Activated T-helper 1 cell treated with anti-CD3 and anti-CD28 coated beads, Interleukin-2, amount 50 U/mL, for 16 hours (primary cell): ENCODE measurements at places on chromosomes 5 and 9.
A peak's percentile ranks its signal among the peaks of the same experiment; 100 is the strongest.

DNA sequence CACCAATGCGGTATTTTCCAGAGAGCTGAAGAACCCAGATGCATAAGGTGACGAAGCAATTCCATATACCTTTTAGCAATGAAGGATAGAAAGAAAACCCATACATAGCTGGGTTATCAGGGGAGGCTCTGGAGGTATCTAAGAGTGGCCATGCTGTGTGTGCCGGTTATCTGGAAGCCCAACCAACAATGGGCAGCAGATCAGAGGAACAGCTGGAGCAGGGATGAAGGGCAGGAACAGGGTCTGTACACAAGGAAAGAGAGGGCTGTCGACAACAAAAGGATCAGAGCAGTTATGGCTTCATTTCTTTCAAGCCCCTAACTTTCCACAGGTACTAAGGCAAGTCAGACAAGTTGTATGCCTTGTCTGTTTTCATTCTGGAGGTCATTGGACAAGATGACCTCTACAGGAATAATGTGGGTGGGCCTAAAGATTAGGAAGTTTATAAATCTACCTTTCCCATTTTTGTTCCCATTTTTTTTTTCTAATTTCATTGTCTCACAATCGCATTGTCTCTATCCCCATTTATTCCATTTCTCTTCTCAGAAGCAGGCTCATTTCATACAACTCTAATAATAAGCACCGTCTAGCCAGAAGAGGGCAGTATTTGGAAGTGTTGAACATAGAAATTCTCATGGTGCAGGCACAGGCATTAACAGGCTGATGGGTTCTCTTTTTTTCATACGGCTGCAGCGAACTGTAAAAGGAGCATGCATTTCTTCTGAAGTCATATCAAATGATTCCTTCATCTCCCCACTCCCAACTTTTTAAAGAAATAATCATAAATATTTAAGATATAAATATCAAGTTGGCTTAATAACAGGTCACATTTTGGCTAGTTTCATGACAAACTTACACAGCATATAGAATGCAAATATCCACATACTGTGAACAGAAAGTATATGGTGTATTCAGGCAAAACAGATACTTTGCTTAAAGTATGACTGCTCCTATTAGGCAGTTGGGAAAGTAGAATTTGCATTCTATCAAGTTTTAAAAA lies 63.5 kb downstream of the ZNF474 start:
- no peak for DNase-seq

- no peak for DNase-seq
These were observed 36.8 kb downstream of the NDST1 start for GRCh38 chr5:150544611-150545219.

GRCh38 chr5:4387290-4387689 lies 752.8 kb upstream of the ADAMTS16 start:
- no peak for DNase-seq

GRCh38 chr5:14028938-14029584 lies 84.6 kb upstream of the DNAH5 start:
- DNase-seq, result no peak

GRCh38 chr9:16637218-16637617 lies 233.3 kb downstream of the BNC2 start:
- DNase-seq, result no peak

GRCh38 chr9:133968428-133968827 lies 23.7 kb downstream of the VAV2 start:
- no peak for DNase-seq

GRCh38 chr5:37892586-37892985 lies 52.7 kb upstream of the GDNF start:
- DNase-seq, result no peak

GRCh38 chr9:132486706-132487350 lies 76.8 kb downstream of the CFAP77 start:
- no peak for DNase-seq

- no peak for DNase-seq
These were observed 36.1 kb downstream of the MRPL36 start for GRCh38 chr5:1763548-1763911.

- no peak for DNase-seq
These were observed 130.2 kb downstream of the GHR start for GRCh38 chr5:42553461-42553860.

DNA sequence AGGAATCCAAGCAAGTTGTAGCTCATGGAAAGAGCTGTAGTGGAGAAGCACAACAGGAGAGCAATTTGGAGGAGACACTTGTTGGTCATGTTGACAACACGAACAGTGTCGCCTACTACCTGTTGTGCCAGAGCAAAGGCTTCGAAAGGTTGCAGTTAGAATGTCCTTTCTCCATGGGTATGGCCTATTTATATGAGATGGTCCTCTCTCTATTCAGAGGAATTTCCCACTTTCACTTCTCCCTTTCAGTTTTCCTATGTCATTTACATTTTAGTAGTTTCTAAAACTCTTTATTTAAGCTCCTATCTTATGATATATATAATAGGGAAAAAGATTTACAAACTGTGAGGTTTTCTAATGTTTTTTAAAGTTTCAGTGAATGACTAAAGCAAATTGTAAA lies at the start of gene IFNB1:
TSS of gene IFNB1 (minus strand) at position 162 of the 400 bp plus-strand sequence. CDS start at position 89, 73 bp downstream.
- DNase-seq, result no peak

GRCh38 chr5:33997331-33997983 lies 10.4 kb downstream of the AMACR start:
- no peak for DNase-seq

- no peak for DNase-seq
These were observed 66.9 kb upstream of the FNIP1 start for GRCh38 chr5:131863700-131864099.

DNA sequence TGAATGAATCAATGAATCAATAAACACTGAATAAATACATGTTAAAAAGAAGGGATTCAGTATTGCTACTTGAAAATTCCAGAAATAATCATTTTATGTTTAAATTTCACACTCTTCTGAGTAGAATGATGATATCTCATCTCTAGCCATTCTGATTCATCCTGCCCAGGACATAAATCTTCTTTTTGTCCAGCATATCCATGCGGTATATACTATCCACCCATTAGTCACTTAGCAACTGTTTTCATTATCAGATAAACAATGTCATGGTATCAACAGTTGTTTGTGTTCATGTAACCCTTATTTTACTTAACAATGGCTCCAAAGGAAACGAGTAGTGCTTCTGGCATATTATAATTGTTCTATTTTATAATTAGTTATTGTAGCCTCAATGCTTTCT lies 432.4 kb upstream of the SMC2 start:
- DNase-seq, result no peak

- DNase-seq, result no peak
These were observed 12.0 kb downstream of the NDST1 start for GRCh38 chr5:150519978-150520377.

DNA sequence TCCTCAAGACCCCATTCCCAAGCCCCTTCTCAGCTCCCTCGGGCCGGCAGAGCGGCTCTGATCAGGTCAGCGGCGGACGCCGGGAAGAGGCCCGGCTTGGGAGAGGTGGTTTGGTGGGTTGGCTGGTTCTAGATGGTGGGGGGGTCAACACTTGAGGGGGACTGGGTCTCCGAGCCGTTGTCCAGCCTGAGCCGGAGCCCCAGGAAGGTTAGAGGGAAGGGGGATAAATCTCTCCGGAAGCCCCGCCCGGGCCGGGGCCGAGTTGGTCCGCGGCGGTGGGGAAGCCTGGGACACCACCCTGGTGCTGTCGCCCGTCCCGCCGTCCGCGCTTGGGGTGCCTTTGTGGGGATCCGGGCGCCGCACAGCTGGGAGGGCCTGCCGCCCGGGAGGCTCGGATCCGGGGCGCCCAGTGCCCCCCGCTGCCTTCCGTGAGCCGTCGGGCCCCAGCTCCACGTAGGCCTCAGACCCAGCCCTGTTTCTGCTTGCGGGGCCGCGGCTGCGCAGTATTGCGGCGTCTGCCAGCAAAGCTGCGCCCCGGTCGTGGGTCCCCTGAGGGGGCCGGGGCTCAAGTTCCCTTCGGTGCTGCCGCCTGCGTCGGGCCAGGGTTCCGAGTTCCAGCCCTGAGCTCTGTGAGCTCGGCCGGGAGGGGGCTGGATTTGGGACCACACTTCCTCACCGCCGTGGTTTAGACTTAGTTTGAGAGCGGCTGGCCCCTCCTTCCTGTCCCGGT lies 542 bp upstream of the TRIM52 start:
- peak; percentile 56 for DNase-seq

DNA sequence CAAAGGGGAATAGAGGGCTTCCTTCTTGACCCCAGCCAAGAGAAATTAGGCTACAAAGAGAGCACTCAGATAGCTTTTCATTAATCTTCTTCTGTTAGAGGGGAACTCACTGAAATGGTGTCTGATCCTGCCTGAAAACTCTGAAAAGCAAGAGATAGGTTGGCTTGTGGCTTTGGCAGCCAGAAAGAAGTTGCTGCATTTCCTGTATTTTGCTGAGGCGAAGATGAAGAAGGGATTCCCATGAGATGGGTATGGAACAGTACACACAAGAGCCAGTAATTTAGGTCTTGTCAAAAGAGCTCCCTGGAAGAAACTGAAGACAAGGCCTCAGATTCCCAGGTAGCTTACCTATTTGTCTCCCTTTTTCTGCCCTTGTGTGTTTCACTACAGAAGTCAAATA lies 120.9 kb upstream of the TARS1 start:
- no peak for DNase-seq

GRCh38 chr5:5609935-5610334 lies 187.5 kb downstream of the ICE1 start:
- DNase-seq, result no peak

GRCh38 chr5:56422076-56422762 lies 189.1 kb upstream of the ANKRD55 start:
- no peak for DNase-seq

- DNase-seq, result no peak
These were observed 30.4 kb downstream of the PTTG1 start for GRCh38 chr5:160452036-160452435.

- DNase-seq, result no peak
These were observed 32.6 kb downstream of the PAX5 start for GRCh38 chr9:37001459-37001858.

GRCh38 chr9:123353984-123354591 lies 1.9 kb upstream of the CRB2 start:
- peak; percentile 30 for DNase-seq

DNA sequence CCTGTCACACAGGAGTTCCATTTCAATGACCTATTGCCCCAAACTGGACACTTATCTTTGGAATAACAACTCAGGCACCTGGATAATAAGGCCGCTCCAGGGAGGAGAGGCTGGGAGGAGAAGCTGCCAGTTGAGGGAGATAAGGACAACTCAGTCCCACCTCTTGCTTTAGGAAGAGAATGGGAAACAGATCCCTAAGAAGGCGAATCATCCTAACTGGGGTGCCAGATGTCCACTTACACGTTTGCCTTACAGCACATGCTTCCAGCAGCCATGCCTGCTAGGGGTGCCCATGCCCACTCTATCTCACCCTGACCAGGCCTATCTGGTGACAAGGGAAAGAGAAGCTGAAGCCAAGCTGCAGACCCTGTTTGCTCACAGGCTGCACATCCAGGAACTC lies 6.5 kb downstream of the HK3 start:
- no peak for DNase-seq

GRCh38 chr5:135457424-135458071 lies 5.4 kb upstream of the TIFAB start:
- DNase-seq, result peak; percentile 24

- DNase-seq, result no peak
These were observed 19.7 kb downstream of the PTTG1 start for GRCh38 chr5:160441311-160441781.

DNA sequence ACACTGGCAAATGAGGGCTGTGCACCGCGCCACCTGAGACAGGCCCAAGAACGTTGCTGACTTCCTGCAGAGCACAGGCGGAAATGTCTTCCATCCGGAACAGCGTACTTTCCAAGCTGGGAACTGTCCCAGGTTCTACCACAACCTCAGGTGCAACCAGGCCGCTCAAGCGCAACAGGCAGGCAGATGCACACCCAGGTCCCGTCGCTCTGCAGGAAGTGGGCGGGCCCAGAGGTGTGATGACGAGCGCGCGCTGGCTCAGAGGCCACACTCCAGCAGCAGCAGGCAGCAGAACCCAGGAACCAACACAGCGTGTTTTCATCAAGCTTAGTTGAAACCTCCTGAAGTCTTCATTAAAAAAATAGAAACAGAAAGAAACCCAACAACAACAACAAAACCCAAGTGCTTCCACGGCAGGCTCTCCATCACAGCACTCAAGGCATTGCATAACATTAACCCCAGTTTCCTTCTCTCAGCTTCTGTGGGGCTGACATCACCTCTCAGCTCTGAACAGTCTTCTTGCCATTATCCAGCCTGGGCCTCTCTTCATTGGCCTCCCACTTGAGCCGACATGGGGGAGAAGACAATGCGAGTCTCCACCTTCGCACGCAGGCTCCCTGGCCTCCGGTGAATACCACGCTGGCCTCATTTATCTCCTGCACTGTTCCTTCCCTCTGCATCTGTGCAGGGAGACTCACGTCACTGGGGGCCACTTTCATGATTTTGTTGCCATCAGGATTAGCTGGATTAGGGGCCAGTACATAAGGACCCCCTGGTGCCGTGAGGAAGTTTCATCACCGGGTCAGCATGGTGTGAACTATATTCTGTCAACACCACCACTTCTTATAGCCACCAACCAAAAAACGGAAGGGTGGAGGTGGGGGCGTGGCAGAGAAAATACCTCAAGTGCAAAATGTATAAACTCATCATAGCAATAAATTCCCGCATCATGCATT lies 22.1 kb downstream of the PTCH1 start:
- DNase-seq, result peak; percentile 72

GRCh38 chr9:81656004-81656403 lies 33.3 kb downstream of the TLE1 start:
- no peak for DNase-seq

DNA sequence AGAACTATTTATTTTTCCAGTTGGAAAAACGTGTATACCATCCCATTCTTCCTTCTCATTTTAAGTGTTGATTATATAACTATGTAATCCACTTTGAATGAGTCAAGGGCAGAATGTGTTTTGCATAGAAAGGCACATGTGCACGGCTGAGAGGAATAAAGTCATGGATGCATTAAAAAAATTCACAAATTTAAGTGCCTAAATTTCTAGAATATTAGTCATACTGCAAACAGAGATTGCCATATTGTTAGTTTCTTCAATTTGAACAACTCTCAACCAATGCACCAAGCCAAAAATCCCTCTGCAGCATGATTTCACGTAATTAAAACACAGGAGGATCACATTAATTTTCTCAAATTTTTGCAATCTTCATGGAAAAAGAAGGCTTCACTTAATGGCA lies 166.3 kb downstream of the MPDZ start:
- DNase-seq, result no peak
